ENCODE measurements at places on chromosomes 2 and 18.

DNA sequence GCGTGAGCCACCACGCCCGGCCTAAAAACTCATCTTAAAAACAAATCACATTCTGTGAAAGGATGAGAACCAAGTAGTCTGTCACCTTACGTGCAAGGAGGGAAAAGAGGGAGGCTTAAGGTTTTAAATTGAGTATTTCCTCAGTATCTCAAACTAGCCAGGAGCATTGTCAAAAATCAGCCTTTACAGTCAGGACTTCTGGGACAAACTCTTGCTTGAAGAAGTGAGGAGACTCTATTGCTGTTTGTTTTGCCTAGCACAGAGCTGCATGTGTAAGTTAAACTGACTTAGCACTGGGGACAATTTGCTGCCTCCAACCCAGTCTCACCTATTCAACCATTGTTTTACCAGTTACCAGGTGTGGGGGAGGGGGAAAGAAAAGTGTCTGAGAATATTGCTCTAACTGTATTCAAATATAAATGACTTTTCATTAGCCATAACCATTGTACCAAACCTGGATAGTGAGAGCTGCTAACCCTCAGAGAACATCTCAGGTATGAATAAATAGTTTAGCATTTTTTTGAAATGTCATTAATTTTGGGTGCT lies 3.6 kb downstream of the INO80D start:
- no peak overlapping the region for H3K4me3 ChIP-seq
- H3K36me3 ChIP-seq, result peaks cover 19% of the 10 kb centered on the region
- no peaks in the 10 kb centered on the region for H3K27me3 ChIP-seq
- no peak overlapping the region for H3K27ac ChIP-seq

DNA sequence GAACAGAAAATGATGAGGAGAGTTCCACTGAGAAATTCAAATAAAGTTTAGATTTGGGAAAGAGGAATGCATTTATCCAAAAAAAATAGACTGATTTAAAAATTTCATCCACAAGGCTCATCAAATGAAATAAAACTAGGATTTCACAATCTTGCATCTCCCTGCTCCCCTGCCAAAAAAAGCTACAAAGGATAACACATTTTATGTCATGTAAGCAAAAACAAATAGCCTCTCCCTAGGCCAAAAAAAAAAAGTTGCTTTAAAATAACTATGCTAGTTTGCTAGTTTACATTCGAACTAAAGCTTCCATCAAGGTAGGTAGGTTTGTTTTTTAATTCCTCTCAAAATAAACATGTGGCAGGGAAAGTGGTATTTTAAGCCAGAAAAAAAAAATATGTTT lies 465.5 kb upstream of the ID2 start:
- peaks cover 5% of the 10 kb centered on the region for H3K4me1 ChIP-seq
- no peak overlapping the region for H3K27ac ChIP-seq
- H3K36me3 ChIP-seq, result peaks cover 2% of the 10 kb centered on the region
- H3K4me3 ChIP-seq, result no peak overlapping the region
- no peak for DNase-seq
- H3K27me3 ChIP-seq, result peaks cover 27% of the 10 kb centered on the region

DNA sequence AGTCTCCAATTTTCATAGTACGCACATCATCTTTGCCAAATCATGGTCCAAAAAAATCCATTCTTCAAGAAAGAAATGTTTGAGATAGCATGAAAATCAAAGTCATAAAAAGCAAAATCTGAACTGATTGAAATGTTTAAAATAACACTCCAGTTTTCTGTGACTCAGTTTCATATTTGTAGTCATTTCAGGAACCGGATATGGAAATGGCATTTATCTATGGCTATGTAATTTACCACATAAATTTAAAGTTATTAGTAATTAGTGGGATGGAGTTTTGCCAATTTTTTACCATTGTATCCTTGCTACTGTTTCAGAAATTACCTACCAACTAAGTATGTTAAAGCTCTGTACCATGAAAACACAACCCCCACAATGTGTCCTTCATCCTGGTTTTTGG lies 456.6 kb upstream of the ACVR2A start:
- no peaks in the 10 kb centered on the region for H3K36me3 ChIP-seq
- H3K27ac ChIP-seq, result no peak overlapping the region
- peaks cover 17% of the 10 kb centered on the region for H3K27me3 ChIP-seq
- no peaks in the 10 kb centered on the region for H3K4me1 ChIP-seq
- DNase-seq, result no peak

DNA sequence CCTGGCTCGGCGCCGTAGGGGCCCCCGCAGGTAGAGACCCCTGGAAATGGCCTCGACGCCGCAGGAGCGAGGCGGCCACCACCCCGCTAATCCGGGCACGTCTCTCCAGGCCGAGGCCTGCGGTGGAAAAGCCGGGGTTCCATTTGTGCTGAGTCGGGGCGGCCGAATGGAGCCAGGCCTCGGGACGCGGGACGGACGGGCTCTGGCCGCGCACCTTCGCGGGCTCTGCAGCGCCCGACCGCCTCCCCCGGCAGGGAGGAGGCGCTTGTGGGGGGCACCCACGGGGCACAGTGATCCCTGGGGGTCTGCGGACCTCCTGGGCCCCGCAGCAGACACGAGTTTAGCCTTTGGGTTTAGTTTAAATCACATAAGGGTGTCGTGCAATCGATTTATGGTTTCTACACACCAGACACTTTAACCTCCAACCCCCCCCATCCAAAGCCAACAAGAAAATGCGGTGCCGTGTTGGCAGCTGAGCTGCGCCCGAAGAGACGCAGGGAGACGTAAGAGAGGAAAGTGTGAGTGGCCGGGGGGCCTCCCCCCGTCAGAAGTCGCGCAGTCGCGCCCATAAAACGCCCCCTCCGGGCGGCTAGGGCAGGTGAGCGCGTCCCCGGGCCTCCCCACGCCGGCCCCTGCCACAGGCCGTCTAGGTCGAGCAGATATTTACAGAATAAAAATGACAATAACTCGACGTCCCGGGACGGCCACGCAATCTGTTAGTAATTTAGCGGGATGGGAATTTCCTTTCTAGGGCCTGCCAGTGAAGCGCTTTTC lies 1.0 kb upstream of the NFATC1 start:
- H3K4me1 ChIP-seq, result peaks cover 44% of the 10 kb centered on the region
- peaks cover 3% of the 10 kb centered on the region for H3K36me3 ChIP-seq

DNA sequence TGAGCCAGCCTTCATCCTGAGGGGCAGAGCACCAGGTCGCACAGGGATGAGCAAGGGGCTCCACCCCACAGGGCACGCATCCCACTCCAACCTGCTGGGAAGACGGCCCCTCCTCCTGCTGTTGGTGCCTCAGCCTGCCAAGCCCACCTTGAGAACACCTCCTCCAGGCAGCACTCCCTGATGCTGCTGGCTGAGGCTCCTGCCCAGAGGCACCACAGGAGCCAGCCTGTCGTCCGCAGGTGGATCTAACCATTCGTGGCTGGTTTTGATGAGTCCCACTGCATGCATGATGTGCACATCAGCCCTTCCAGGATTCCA lies 58.4 kb downstream of the BIN1 start:
- peak; percentile 16 for DNase-seq
- H3K36me3 ChIP-seq, result peaks cover 10% of the 10 kb centered on the region
- H3K4me3 ChIP-seq, result no peak overlapping the region
- peaks cover 2% of the 10 kb centered on the region for H3K4me1 ChIP-seq
- no peaks in the 10 kb centered on the region for H3K27me3 ChIP-seq
- no peak overlapping the region for H3K27ac ChIP-seq

DNA sequence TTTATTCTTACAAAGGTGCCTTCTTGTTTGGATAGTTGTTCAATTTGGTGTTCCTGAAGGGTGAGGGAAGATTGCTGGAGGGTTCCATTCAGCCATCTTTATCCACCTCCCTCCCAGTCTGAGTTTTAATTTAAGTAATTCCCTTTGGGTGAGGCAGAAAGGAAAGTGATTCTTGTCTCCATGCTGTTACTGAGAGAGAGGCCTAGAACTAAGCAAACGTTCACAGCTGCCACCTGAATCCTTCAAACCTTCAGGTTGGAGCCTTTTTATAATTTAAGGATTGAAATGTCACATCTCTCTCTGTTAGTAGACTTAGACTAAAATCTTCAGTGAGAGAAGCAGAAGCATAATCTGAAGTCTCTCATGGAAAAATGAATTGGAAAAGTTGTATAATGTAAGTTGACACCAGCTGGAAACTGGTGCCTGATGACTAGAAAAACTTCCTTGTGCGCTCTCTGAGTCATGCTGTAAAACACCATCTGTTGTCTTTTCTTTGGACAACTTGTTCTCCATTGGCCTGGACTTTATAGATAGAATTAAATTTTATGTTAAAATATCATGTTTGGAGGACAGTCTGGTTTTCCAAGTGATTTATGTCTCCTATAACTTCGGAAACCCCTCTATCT lies 14.6 kb downstream of the STRADB start:
- peaks cover 3% of the 10 kb centered on the region for H3K4me1 ChIP-seq
- DNase-seq, result no peak
- H3K4me3 ChIP-seq, result no peak overlapping the region
- H3K27me3 ChIP-seq, result no peaks in the 10 kb centered on the region
- no peak overlapping the region for H3K27ac ChIP-seq

- no peaks in the 10 kb centered on the region for H3K36me3 ChIP-seq
- H3K4me3 ChIP-seq, result no peak overlapping the region
- no peak for DNase-seq
- no peak overlapping the region for H3K27ac ChIP-seq
Observed at GRCh38 chr18:80169607-80170006, 60.5 kb downstream of the ADNP2 start.

DNA sequence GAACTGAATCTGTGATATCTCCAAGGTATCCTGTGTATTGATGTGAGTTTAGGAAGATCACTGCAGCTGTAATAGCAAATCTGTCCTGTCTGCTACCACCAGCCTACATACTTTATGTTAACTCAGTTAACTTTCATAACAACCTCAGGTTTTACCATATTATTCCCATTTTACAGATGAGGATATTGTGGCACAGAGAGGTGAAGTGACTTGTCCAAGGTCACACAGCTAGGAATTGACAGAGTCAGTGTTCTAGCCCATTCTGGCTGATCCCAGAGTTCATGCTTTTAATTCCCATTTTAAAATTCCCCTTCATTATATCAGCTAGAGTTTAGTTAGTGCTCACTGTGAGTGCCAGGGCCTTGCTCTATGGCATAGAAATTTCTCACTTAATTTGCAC lies 49.4 kb downstream of the PLEK start:
- peaks cover 3% of the 10 kb centered on the region for H3K4me1 ChIP-seq
- no peak overlapping the region for H3K4me3 ChIP-seq
- H3K27me3 ChIP-seq, result peaks cover 21% of the 10 kb centered on the region
- no peak for DNase-seq
- H3K36me3 ChIP-seq, result no peaks in the 10 kb centered on the region

GRCh38 chr2:104547221-104547620 lies 306.7 kb upstream of the POU3F3 start:
- H3K27ac ChIP-seq, result no peak overlapping the region
- no peak for DNase-seq
- H3K4me3 ChIP-seq, result no peak overlapping the region
- no peaks in the 10 kb centered on the region for H3K4me1 ChIP-seq
- peaks cover 3% of the 10 kb centered on the region for H3K27me3 ChIP-seq

DNA sequence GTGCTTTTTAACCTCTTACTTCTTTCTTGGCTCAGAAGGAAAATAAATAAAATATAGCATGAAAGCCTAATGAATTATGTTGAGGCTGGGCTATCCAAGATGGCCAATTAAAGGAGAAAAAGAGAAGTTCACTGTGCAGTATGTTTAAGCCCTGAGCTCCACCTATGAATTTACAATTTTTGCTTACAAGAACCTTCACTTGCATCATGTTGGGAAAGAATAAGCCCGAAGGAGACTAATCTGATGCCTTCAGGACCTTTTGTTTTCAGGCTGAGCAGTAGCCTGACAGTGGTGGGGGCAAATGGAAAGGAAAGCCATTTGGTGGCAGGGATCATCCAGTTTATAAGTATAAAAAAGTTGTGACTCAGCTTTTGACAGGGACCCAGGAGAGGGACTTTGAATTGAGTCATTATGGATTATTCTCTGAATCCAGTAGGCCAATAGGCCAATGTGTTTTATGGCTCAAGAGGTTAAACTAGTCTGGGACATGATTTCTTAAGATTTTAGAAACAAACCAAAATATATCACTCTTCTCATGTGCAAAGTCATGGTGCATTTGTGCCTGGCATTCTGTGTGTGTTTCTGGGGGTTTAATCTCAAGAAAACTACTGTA lies 56.9 kb downstream of the E2F6 start:
- peaks cover 19% of the 10 kb centered on the region for H3K27me3 ChIP-seq
- no peak overlapping the region for H3K4me3 ChIP-seq
- H3K27ac ChIP-seq, result no peak overlapping the region
- no peaks in the 10 kb centered on the region for H3K36me3 ChIP-seq
- H3K4me1 ChIP-seq, result peaks cover under 1% of the 10 kb centered on the region

Measured in activated naive CD4-positive, alpha-beta T cell treated with anti-CD3 and anti-CD28 coated beads, Interleukin-2, amount 10 ng/mL, durations not matched to agents 7 days and 5 days (primary cell).